ENCODE measurements at places on chromosomes 16 and 17. TPM values are rescaled to one million over a fixed set of nuclear protein-coding genes. Genes with fewer than 3 reads are reported as not detected.

PITPNM3 gene
- total RNA-seq: 0.20 TPM

PLA2G15 gene
- 9.4 TPM for total RNA-seq

OR1F1 gene
- total RNA-seq: not detected

GRCh38 chr17:14813649-14814370, 451.3 kb downstream of the PMP22 start:
- peak; percentile 50 for DNase-seq

GRCh38 chr17:43543300-43543699, 2.8 kb downstream of the ETV4 start:
- DNase-seq: no peak

DNA sequence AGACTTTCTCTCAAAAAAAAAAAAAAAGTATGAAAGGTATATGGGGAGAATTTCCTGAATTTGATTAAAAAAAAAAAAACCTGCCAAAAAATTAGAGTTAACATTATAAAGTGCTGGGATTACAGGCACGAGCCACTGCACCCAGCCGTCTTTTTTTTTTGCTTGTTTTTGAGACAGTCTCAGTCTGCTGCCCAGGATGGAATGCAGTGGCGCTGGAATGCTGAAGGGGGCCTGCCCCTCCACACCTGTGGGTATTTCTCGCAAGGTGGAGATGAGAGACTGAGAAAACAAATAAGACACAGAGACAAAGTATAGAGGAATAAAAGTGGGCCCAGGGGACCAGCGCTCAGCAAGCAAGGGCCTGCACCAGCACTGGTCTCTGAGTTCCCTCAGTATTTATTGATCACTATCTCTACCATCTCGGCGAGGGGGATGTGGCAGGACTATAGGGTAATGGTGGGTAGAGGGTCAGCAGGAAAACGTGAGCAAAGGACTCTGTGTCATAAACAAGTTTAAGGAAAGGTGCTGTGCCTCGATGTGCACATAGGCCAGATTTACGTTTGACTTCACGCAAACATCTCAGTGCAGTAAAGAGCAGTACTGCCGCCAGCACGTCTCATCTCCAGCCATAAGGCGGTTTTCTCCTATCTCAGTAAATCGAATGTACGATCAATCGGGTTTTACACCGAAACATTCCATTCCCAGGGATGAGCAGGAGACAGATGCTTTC, 117.2 kb downstream of the GOSR1 start:
- DNase-seq: no peak

GRCh38 chr17:14753383-14753782, 452.5 kb downstream of the HS3ST3B1 start:
- no peak for DNase-seq

DNA sequence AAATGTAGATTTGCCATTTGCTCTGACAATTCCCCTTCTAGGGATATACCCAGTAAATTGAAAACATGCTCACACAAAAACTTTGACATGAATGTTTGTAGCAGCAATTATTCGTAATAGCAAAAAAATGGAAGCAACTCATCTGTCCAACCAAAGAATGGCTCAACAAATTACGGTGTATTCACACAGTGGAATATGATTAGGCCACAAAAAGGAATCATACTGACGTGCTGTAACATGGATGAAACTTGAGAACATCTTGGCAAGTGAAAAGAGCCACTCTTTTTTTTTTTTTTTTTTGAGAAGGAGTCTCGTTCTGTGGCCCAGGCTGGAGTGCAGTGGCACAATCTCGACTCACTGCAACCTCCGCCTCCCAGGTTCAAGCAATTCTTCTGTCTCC, 24.1 kb upstream of the SPNS3 start:
- DNase-seq: no peak

All from CD4-positive, CD25-positive, alpha-beta regulatory T cell (primary cell).